ENCODE measurements at places on chromosomes 16 and 17. TPM values are rescaled to one million over a fixed set of nuclear protein-coding genes. Genes with fewer than 3 reads are reported as not detected.

DNA sequence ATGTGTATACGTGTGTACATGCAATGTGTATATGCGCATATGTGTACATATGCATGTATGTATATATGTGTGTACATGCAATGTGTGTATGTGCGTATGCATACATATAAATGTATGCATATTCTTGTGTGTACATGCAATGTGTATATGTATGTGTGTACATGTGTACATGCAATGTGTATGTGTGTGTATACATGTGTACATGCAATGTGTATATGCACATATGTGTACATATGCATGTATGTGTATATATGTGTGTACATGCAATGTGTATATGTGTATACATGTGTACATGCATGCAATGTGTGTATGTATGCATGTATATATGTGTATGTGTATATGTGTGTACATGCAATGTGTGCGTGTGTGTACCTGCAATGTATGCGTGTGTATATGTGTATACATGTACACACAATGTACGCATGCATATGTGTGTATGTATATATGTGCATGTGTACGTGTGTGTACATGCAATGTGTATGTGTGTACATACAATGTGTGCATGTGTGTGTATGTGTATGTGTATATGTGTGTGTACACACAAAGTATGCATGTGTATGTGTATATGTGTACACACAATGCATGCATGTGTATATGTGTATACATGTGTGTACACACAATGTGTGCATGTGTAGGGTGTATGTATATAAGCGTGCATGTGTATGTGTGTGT lies 167.7 kb downstream of the SHISA9 start:
- no peak for DNase-seq

GRCh38 chr17:51325471-51325870 lies 65.1 kb downstream of the UTP18 start:
- peak; percentile 50 for DNase-seq

DNA sequence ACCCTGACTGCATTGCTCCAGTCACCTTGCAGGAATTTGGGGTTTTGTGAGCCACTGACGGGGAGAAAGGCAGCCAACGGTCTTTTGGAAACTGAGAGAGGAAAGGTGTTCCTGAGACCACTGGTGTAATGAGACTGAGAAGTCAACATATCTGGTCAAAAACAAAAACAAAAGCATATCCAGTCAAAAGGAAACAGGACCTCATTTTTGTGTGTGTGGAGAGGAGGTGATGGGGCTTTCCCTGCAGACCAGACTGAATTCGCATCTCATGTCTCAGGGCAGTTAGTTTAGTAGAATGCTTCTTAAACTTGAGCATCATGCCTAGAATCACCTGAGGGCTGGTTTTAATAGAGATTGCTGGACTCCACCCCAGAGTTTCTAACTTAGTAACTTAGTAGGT lies 198.4 kb downstream of the COPRS start:
- DNase-seq: no peak

DNA sequence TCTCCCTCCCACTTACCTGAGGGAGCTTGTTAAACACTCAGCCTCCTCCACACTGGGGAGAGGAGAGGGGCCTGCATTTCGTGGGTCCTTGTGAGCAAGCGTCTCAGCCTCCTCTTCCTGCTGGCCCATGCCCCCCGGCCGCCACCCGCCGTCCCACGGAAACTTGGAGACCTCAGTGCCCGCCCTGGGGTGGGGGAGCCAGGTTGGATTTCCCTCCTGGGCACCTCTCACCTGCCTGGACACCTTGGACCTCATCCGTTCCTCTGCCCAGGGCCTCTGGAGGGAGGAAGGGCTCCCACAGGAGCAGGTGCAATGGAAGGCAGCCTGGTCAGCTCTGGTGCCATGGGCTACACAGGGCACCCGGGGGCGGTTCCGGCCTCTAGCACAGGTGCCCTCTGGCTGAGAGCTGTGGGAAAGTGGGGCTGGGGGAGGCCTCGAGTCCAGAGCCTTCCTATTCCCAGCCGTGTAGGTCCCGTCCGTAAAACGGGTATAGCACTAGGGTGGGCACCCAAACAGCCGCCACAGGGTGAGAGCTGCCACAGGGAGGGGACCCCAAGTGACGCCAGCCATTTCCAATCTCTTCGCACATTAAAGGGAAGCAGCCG lies 11.0 kb downstream of the GSE1 start:
- DNase-seq: no peak

- no peak for DNase-seq
Observed at GRCh38 chr16:16073001-16073545, 123.7 kb downstream of the ABCC1 start.

- DNase-seq: no peak
Observed at GRCh38 chr17:62140836-62141235, 75.8 kb upstream of the MED13 start.

DNA sequence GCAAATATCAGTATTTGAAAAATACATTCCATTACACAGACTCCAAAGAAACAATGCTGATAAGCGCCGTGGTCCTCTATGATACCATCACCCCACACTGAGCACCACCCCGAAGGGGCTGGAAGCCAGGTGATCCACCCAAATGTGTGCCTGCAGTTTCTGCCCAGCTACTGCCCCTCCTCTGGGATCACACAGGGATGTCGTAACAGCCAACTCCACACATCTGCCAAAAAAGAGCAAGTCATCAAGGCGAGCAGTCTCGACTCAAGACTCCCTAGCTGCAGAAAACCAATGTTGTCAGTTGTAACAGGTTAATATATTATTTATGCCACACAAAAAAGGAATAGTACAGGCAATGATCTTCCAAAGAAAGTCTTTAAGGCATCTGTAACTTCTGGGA lies 21.0 kb downstream of the CYB5D2 start:
- DNase-seq: no peak

DNA sequence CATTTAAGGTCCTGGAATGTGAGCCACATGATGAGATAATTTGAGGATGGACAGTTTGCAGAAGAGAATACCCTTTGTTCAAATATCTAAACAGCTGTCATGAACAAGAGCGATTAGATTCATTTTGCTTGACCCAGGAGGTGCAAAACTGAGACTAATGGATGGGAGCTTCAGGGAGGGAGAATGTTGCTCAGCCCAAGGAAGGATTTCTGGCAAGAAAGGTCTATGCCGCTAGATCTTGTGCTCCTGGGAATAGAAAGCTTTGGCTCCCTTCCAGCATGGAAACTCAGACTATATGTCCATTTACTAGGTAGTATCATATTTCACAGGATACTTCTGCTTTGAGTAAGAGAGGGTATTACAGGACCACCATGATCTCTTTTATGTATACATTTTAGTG lies 14.8 kb upstream of the CDH11 start:
- DNase-seq: no peak

DNA sequence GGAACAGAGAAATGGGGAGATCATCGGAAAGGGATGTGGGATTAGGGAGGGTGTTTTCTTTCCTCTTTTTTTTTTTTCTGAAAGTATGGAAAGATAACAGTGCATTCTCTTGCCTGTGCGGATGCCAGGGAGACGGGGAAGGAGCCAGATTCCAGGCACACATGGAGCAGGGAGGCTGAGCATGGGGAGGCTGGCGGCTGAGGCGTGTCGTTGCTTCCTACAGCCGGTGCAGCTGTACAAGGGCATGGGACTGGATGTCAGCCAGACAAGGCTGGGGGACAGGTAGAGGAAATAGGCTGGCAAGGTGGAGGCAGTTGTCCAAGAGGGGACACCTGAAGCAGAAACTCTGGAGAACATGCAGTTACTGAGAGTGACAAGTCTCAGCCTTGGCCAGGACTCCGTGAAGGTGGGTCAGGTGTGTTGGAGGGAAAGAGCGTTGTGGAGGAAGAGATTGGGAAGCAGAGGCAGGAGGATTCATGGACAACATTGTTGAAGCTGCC lies 16.6 kb upstream of the ADORA2B start:
- no peak for DNase-seq

GRCh38 chr17:61340431-61341209 lies 59.0 kb upstream of the TBX2 start:
- no peak for DNase-seq

GRCh38 chr17:82331345-82331939 lies 2.1 kb downstream of the SECTM1 start:
- no peak for DNase-seq

GRCh38 chr16:20901068-20901435 lies 481 bp downstream of the LYRM1 start:
- no peak for DNase-seq

DNA sequence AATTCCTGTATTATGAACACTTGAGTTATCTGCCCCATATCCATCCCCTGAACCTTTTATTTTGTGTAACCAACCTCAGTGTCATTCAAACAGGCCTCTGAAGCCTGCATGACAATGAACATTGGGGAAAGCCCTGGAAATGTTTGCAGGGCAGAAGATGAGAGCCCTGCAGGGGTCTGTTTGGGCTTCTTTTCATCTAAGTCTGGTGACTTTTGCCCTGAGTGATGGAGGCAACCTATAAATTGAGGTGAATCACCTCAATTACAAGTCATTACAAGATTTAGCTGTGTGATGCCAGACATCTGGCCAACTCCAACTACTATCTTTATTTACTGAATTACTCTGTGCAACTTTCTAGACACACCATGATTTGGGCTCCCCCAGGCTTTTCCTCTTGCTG lies 189.2 kb downstream of the MAF start:
- DNase-seq: no peak

ARMC5 gene
- total RNA-seq: 25.1 TPM

GRCh38 chr17:21511363-21512195 lies 135.4 kb downstream of the KCNJ12 start:
- peak; percentile 79 for DNase-seq

RPAIN gene
- 15.6 TPM for total RNA-seq

DNA sequence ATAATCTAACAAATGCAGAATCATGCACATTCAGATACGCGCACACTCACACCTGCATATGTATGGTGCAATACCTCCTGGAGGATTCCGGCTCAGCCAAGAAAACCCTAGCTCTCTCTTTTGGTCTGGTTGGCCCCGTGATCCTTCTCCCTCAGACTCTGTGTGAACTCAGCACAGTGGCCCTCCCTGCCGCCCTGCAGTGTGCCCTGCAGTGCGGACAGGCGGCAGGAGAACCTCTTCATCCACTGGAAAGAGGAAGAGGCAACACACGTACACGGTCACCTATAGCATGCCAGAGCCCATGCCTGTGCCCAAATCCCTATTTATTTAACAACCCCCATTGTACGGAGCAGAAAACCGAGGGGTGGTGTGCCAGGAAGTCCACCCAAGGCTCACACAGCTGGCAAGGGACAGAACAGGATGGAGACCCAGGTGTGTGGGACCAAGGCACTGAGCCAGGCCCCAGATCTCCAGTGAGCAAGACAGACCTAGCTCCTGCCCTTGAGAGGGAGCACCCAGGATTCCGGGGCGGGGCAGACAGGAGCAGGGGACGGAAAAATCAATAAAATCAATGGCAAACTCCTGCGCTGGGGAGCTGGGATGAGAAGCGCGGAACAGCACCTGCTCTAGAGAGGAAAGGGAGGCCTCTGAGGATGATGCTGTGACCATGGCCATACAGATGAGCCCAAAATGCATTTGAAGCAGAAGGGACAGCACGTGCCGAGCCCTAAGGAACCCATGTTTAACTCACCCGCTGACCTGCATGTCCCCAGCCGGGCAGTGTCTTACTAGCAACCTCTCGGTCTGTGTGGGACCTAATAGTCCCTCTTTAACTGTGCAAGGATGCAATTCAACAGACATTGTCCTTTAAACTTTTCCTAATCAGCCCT lies 54.7 kb upstream of the CIBAR2 start:
- peak; percentile 78 for DNase-seq

GRCh38 chr17:48795444-48796162 lies 21.4 kb downstream of the TTLL6 start:
- DNase-seq: no peak

MT1G gene
- 5,960 TPM for total RNA-seq

DNA sequence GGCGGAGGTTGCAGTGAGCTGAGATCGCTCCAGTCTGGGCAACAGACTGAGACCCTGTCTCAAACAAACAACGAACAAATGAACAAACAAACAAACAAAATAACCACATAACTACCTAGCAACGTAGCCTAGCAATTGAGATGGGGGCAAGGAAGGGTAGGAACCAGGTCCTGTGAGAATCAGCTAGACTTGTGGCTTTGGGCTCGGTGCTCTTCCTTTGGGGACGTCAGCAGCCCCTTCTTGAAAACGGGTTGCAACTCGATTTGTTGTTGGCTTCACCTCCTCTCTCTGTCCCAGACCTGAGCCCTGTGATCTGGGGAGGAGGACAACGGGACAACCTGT lies 72.2 kb downstream of the ABCC1 start:
- no peak for DNase-seq

- DNase-seq: no peak
Observed at GRCh38 chr16:17743158-17743557, 272.4 kb upstream of the XYLT1 start.
